ENCODE measurements at places on chromosomes 7 and 10.

DNA sequence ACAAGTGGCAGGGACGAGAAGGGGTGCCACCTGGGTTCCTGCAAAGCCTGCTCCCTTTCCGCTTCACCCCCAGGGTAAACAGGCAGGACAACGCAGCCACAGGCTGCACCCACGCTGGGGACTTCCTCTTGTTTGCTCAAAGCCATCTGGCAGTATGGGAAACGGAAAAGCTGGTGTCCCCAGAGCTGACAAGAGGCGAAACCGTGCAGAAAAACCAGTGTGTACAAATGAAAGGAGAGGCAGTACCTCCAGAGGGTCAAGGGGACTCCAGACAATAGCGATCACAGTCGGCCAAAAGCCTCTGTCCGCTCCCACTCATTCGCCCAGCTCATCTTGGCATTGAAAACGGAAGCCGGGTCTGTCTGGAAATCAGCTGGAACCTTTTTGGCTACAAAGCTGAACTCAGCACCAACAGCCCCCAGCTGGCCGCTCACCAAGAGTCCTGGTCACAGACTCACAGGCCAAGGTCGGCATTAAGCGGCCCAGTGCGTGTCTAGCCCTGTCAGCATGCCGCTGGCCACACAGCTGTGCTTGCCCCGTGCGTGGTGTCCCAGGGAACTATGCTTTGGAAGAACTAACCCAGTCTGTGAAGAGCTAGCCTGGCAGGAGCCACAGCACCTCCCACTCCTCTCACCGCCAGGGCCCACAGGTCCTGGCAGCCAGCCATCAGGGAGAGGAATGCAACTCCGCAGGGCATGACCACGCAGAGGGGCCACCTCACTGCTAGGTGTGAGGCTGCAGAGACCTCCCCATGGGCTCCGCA lies 10.4 kb downstream of the TNS3 start:
- DNase-seq: no peak

- DNase-seq: no peak
Observed at GRCh38 chr7:50677638-50677996, 105.1 kb downstream of the GRB10 start.

DNA sequence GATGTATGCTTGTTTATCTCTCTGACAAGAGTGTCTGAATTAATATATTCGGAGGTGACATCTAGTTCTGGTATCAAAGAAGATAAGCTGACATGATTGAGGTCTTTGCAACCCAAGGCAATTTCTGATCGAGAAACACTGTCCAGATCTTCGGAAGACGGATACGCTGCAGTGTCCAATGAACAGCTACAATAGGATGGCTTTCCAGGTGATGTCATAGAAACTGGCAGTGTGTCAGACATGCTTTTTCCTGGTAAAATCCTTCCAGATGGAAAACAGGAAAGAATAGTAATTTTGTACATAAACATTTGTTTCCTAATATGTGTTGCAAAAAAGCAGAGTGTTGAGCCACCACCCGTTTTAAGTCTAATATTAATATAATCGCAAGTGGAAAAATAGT lies 33.4 kb downstream of the VWDE start:
- DNase-seq: no peak

- DNase-seq: no peak
Observed at GRCh38 chr7:130791746-130792145, 57.7 kb upstream of the KLF14 start.

DNA sequence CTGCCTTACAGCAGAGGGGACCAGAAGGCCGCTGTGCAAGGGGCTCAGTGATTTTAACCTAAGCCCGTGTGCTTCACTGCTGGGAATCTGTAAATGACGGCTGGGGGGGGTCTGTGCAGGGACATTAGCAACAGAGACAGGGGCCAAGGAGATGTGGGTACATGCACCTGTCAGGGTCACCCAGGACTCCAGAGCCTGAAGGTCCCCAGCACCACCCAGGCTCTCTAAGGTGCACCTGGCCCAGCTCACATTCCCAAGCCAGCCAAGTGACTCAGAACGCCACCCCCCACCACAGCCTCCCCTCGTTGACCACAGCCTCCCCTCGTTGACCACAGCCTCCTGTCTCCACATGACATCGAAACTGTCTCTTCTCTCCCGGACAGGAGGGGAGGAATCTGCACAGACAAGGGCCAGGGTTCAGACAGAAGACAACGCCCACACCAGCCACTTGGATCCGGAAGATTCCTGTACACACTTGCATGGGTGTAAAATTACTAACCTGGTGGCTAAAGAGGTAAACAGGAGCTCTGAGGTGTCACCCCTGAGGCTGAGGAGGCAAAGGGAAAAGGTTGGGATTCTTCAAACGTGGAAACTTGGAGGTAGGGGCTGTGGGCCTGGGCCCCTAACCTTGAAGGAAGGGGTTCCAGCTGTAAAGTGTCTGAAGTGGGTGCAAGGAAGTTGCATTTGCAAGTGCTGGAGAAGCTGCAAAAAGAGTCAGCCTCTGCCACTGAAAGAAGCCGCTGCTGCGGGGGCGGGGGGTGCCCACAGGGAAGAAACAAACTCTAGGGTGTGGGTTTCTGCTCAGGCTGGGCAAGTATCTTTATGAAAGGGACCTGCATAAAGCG lies 27.0 kb downstream of the CALML3 start:
- no peak for DNase-seq

- DNase-seq: no peak
Observed at GRCh38 chr10:119478111-119478802, 64.3 kb downstream of the RGS10 start.

DNA sequence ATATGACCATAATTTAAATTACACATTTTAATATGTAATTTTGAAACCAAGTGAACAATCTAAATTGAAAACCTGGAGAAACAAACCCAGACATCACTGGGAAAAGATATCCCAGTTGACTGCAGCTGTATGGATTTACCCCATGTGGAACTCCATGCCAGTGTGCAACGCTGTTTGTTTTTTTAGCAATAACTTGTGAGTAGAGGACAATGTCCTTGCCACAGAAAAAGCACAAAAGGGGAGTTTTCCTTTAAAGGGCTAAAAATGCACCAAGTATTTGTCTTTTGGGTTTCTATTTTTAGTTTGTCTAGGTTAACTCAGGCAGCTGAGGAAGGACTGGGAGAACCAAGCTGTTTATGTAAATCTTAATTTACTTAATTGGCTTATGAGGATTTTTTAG lies 15.1 kb upstream of the COL17A1 start:
- DNase-seq: no peak

- no peak for DNase-seq
Observed at GRCh38 chr7:1169409-1170368, 9.7 kb upstream of the ZFAND2A start.

GRCh38 chr10:23505797-23506465 lies 67.1 kb downstream of the OTUD1 start:
- no peak for DNase-seq

- no peak for DNase-seq
Observed at GRCh38 chr10:31605426-31605825, 286.4 kb downstream of the ZEB1 start.

DNA sequence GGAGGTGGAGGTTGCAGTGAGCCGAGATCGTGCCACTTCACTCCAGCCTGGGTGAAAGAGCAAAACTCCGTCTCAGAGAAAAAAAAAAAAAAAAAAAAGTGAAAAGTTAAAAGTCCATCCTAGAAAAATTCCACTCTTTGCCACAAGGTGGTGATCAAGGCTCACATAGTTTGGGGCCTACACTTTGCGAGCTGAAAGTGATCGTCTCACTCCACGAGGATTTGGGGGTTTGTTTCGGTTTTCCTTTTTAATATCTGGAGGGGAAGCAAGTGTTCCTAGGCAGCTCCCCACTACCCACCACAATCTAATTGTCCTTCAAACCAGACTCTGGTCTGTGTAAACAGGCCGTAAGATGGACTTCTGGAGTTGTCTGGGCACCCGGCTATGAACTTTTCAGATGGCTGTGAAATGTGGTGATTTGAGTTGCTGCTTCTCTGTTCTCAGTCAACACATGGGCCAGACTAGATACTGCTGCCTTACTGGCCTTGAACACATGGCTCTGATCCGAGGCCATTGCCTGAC lies 27.1 kb downstream of the PRLHR start:
- peak; percentile 15 for DNase-seq

GRCh38 chr10:93376372-93377293 lies 105.5 kb downstream of the MYOF start:
- peak; percentile 70 for DNase-seq

- no peak for DNase-seq
Observed at GRCh38 chr10:47071891-47072290, 160.7 kb downstream of the PTPN20 start.

- DNase-seq: peak; percentile 20
Observed at GRCh38 chr10:6786579-6787031, 206.5 kb upstream of the PRKCQ start.

DNA sequence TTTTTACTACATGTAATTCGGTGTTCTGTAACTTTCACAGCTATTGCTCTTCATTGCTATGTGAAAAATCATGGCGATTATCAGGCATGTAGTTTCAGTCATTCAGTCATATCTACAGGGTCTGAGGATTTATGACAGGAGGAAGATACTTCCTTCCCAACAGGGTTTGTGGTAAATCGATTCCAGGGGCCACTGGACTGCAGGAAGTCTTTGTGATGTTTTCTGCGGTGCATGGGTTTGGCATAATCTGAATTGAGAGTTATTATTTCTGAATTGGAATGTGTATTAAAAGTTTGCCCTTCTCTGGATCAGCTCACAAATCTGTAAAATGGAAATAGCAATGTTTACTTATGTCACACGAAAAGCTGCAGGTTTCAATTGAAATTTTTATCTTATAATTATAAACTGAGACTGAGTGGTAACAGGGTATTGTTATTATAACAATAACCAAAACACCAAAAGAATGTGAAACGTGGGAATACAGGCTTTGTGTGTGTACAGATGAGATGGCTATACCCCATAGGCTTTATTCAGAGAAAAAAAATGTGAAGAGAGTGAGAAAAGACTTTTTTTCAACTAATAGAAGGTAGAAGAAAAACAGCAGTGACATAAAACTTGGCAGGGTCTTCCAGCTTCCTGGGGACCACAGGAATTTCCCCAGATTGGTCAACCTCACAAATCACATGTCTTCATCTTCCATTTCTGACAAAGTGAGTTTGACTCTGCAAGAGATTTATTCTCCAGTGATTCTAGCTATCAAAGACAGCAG lies 307.7 kb upstream of the NFE2L3 start:
- no peak for DNase-seq

GRCh38 chr10:24201503-24202180 lies 7.3 kb upstream of the KIAA1217 start:
- no peak for DNase-seq

- DNase-seq: peak; percentile 81
Observed at GRCh38 chr7:112157072-112157471, 49.1 kb downstream of the DOCK4 start.

DNA sequence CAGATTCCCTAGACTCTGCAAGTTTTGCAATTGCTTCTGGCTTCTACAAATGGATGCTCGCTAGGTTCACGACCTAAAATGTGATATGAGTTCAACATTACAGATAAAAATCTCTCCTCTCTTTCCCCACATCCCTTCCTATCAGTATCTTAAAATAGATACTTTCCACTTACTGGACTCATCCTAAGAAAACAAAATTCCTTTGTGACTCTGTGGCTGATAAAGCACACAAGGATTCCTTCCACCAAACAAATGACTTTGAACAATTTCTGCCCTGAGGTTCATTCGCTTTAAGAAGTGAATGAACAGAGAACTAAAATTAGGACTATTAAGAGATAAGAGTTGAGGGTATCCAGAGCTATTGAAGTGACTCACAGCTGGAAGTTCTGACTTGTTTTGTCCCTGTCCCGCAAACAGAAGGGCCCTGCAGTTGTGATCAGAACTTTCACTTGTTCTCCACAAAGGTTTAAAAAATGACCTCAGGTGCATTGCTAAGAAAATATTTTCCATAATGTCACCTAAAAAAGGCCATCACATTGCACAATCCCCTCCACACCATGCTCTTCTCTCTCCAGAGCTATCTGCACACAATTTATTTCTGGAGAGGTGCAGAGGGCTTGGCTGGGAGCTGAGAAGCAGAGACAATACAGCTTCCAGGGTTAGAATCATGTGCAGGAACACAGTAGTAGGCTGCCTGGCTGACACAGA lies 96.1 kb downstream of the PIP4K2A start:
- DNase-seq: no peak

- DNase-seq: no peak
Observed at GRCh38 chr7:11895337-11895736, 63.3 kb upstream of the THSD7A start.

- no peak for DNase-seq
Observed at GRCh38 chr7:140726281-140726680, 29.8 kb downstream of the NDUFB2 start.

DNA sequence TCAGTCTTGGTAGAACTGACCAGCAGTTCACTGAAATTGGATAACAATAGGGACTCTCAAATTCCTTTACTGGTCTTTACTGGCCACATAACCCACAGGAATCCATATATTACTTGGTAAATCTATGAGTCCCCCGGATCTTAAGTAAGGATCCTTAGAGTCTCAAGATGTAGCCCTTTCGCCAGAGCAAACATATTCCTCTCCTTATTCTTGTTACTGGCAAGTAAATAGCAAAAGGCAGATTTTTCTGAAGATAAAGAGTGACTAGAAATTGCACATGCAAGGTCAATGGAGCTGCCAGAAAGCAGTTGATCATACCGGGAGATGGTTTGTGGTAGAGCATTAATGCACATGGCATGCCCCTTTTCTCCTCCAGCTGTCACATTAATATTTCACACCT lies 283.0 kb downstream of the HDAC9 start:
- DNase-seq: no peak

GRCh38 chr10:48589266-48589665 lies 15.6 kb downstream of the ARHGAP22 start:
- DNase-seq: peak; percentile 75

DNA sequence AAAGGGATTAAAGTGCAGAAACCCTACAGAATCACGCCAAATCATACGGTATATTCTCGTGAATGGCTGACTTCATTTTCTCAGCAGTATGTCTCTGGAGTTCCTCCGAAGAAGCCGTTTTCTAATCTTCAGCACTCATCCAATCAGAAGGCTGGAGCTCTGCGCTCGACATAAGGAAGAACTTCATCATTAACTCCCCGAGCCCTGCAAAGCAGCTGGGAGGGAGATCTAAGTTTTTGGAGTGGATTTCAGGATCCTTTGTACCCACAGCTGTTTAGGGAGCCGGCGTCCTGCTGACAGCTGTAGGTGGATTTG lies 40.7 kb upstream of the SDK1 start:
- no peak for DNase-seq

DNA sequence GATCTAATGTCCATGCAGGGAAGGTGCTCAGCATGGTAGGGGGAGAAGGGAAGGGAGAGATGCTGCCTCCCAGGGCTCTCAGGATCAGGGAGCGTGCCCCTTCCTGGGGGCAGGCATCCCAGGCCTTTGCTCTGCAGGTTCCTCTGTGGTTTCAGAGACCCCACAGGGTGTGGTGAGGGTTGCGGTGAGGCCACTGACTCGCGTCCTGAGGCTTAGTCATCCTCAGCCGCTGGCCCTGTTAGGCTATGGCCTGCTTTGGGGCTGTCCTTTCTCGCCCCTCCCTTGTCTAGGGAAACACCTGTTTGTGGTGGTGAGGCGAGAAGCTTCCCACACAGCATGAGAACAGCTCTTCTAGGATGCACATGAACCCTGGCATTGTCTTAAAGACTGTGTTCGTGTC lies 558.3 kb upstream of the FOXK1 start:
- no peak for DNase-seq
